ENCODE measurements at places on chromosomes 1 and 21.

GRCh38 chr1:80731241-80731894 lies 1069.4 kb upstream of the ADGRL2 start:
- no peak for DNase-seq

- DNase-seq: no peak
Observed at GRCh38 chr1:59017501-59018231, 233.8 kb upstream of the JUN start.

GRCh38 chr1:207960346-207960745 lies 49.4 kb upstream of the CD34 start:
- no peak for DNase-seq

DNA sequence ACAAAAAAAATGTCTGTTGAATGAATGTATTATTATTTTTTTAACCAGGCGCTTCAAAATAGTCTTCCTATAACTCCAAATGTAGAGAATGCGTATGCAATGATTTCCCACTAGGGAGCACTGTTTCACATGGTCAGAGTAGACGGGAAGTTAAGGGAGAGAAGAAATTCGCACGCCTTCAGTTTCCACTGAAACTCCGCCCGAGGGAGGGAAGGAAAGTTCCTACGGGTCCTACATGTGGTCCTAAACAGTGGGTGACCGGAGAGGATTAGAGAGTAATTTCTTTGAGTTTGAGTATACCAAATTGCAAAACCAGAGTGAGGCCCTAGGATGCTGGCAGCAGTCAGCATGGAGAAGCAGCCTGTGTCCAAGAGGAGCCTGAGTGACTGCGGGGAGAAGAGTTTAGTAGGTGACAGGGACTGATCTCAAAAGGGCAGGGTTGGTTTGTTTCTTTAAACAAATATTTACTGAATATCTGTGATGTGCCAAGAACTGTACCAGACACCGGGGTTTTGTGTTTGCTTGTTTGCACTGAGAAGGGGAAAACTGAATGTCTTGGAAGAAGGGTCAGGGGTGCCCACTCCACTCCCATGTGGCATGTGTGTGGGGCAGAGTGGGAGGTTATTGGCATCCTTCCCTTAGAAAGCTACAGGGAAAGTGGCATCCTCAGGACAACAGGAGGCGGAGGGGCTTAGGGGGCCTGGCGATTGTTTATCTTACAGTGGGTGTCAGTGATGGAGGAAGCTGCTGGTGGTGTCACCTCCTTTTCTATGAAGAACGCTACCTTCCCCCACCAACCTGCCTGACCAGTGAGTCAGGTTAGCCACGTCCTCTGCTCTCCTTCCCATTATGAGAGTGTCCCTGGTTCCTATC lies 22.8 kb downstream of the RNU5D-1 start:
- DNase-seq: peak; percentile 48

- no peak for DNase-seq
Observed at GRCh38 chr1:212473729-212474128, 41.0 kb downstream of the NENF start.

- DNase-seq: no peak
Observed at GRCh38 chr1:226590614-226591013, 42.0 kb downstream of the STUM start.

GRCh38 chr1:9073143-9073542 lies 3.7 kb upstream of the SLC2A5 start:
- DNase-seq: no peak

GRCh38 chr1:221444346-221444745 lies 297.5 kb downstream of the DUSP10 start:
- no peak for DNase-seq

DNA sequence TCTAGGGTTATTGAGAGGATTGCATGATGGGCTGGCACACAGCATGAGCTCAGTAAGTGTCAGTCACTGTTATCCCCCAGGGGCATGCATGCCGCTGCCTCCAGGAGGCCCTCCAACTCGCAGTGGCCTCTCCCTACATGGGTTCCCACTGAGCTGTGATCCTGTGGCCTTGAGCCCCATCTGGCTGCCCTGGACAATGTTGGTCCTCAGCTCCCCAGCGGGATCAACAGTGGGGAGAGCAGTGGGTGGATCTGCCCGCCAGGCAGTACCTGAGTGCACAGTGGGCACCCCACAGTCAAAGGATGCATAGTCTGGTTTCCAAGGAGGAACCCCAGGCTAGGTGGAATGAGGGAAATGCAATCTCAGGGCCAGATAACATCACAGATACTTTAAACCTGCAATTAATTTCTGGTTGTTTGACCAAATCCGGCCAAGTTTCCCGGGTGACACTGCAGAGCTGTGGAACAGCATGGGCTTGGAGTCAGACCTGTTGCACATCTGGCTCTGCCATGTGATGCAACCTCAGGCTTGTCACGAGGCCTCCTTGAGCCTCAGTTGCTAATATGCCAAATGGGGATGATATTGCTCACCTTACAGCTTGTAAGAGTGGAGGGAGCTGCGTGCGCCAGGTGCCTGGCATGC lies 9.3 kb downstream of the PADI3 start:
- no peak for DNase-seq

DNA sequence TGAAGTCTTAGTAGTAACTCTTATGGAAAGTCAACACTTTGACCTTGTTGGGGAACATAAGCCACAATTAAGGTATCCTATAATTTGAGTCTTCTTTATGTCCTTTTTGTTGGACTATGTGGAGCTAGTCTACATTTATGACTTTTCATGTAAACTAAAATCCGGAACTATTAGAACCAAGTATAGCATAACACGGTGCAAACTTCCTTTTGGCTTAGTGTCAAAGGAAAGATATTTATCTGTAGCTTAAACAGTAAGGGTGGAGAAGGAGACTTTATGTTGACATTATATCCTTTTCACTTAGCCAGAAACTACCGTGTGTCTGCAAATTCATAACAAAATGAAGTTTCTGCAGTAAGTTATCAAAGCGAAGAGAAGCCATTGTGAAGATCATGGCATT lies 7.3 kb downstream of the UAP1 start:
- no peak for DNase-seq

- no peak for DNase-seq
Observed at GRCh38 chr1:246113555-246114095, 393.5 kb downstream of the SMYD3 start.

DNA sequence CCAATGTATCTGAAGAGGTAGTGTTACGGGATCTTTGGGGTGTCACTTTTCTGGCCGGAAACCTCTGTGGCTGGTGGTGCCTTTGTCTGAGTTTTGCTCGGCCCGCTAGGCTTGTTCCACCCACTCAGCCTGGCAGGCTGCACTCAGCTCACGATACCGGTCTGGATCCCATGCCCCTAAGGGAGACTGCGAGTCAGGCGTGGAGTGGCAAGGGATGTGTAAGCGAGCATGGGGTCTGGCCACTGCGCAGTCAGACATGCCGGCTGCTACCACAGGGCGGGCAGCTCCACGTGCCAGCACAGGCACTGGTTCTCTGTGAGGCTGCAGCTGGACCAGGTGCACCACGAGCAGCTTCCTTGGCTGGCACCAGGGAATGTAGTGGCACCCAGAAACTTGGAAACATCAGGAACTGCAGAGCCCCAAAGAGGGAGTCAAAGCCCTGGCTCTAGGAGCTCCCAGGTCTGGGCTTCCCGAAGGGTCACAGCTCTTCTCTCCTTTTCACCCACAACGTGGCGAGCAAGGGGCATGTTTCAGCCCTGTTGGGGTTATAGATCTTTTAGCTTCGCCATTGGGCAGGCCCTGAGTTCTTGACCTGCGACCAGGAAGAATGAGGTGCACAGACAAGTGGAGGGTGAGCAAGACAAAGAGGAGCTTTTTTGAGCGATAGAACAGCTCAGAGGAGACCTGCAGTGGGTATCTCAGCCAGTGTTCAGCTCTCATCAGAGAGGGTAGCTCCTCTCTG lies 23.8 kb upstream of the LRRC8C start:
- DNase-seq: no peak

GRCh38 chr1:21089299-21089698 lies 87.4 kb downstream of the EIF4G3 start:
- no peak for DNase-seq

DNA sequence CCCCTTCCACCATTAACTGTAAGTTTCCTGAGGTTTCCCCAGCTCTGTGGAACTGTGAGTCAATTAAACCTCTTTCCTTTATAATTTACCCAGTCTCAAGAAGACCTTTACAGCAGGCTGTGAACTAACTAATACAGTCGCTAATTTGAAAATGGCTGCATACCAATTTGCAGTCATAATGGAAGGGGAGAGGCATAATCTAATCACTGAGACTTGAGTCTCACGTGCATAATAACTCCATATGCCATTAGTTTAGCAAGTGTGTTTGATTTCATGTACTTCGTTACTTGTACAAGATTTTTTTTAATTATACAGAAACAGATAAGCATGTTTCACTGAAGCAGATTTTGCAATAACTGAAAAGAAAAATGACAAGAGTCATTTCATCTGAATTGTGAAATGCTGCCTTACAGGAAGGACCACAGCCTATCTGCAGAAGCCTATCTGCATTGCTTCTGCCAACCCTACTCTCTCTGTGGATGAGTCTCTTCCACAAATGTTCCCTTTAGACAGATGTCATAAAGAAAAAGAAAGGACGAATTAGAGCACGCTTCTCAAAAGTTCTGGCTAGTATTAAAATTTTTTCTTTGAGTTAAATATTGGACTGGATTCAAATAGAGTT lies 99.1 kb downstream of the PTGER3 start:
- DNase-seq: no peak

DNA sequence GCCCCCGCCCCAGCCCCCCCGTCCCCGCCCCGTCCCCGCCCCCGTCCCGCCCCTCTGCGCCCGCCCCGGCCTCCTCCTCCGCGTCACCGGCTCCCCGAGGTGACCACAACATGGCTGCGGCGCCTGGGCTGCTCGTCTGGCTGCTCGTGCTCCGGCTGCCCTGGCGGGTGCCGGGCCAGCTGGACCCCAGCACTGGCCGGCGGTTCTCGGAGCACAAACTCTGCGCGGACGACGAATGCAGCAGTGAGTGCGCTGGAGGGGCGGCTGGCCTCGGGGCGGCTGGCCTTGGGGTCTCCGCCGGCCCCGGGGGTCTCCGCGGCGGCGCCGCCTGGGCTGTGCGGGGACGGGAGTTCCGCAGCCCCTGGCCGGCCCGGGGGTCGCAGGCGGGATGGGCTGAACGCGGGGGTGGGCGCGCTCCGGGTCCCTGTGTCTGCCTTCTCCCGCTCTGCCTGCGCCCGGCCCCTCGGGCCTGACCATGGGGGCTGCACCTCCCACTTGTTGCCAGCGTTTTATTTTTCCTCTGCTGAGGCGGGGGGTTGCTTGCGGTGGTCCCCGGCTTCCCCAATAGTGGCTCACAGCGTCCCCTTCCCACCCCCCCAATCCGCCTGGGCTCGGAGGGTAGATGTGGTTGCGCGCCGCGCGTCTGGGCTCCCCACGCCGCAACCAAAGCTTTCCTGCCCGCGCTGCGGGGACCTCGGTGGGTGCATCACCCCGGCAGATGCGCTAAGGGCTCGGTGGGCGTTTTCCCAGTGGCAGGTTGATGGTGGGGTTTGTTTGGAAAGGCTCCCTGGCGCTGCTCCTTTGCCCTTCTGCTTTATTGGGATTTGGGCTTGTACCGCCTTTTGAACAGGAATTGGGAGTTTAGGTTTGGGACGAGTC lies at the start of gene MIA3:
Gene MIA3, plus strand, starts transcription at position 97 of the 879 bp plus-strand sequence. Its CDS starts 14 bp downstream, at position 111.
- DNase-seq: peak; percentile 91

DNA sequence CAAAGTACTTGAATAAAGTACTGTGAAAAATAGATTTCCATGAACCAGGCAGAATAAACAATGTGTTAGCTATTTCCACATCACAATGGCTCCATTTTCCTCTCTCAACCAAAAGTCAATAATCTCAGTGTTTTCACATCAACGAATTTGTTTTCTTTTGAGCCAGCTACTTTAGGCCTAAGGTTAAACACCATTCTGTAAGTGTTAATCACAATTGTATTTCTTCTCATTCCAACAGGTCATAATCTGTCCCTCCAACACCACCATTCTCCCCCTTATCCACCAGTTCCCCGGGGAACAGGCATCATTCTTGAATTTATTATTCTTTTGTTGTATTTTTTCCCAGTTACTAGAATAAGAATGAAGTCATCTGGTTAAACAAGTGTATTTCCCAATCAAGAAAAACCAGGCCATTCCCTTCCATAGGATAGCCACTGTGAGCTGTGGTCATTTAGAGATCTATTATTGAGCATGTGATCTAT lies 66.2 kb upstream of the PALMD start:
- DNase-seq: no peak

DNA sequence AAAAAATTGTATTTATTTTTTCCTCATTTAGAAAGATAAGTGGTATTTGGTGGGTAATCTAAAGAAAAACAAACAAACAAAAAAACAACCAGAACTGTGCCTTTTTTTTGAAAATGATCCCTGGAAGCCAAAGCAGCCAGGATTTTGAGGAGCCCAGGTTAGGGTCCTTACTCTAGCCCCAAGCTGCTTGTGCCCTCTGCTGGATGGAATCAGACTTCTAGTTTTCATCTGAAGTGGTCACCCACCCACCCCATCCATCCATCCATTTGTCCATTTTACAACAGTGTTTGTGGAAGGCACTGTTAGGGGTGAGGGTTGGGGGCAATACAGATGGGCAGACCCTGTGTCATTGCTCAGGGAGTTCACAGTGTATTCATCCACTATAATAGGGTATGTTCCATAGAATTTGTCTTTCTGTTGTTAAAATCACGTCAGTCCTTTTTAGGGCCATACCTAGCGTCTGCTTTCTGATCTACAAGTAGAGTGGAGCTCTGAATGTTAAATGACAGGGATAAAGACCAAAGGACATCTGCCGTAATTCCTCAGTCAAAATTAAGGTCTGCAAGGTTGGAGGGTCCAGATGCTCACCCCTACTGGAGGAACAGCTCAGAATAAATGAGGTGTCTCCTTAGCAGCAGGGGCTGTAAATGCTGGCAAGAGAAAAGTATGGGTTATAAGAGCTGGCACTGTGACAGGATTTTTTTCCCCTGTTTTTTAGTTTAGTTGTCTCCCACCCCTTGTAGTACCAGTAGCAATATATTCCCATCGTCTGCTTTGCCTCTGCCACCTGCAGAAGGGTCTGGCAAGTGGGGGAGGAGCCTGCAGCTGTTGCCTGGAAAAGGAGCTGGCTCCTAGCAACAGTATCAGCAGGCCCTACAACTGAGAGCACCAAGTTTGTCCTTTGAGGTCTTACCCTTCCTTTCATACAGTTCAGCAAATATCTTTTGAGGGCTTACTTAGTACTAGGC lies 3.2 kb downstream of the LRRC42 start:
- DNase-seq: peak; percentile 77

GRCh38 chr1:235015291-235015985 lies 113.2 kb downstream of the TOMM20 start:
- DNase-seq: no peak

- DNase-seq: no peak
Observed at GRCh38 chr21:31917108-31917507, 44.3 kb downstream of the HUNK start.

GRCh38 chr1:85203573-85204171 lies 2.9 kb upstream of the SYDE2 start:
- no peak for DNase-seq
